ENCODE measurements at places on chromosomes 6 and 20.

DNA sequence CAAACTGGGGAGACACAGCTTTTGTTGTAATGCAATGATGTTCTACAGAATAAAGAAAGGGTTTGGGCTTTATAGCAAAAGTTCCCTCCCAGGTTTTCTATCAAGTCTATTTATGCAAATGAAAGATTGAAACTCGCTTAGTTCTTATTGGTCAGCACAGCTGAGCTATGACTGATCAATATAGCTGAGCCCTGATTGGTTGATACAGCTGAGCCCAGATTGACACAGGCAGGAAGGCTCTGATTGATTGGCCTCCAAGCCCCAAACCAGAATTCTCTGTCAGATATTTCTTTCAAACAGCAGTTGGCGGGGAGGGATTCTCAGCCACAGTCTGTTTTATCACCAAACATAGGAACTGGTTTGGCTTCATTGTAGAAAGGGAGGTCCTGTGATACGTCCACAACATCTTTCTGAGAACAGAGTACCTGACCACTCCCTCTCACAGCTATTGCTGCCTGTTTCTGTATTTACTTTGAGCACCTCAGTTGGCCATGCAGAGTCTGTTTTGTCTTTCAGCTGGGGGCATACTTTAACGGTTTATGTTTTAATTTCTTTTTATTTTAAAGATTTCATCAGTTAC, 223.5 kb downstream of the PACRG start:
- no peak for DNase-seq

GRCh38 chr20:36299459-36299858, 6.7 kb upstream of the DLGAP4 start:
- no peak for DNase-seq

GRCh38 chr6:139931747-139932146, 557.3 kb upstream of the CITED2 start:
- peak; percentile 11 for DNase-seq

GRCh38 chr6:36751833-36752186, 54.2 kb downstream of the RAB44 start:
- DNase-seq, result no peak

- DNase-seq, result peak; percentile 56
Measured at GRCh38 chr6:44253307-44254101, 3.8 kb downstream of the SLC35B2 start.

GRCh38 chr6:121437851-121438651, 2.6 kb downstream of the GJA1 start:
- DNase-seq, result peak; percentile 77

DNA sequence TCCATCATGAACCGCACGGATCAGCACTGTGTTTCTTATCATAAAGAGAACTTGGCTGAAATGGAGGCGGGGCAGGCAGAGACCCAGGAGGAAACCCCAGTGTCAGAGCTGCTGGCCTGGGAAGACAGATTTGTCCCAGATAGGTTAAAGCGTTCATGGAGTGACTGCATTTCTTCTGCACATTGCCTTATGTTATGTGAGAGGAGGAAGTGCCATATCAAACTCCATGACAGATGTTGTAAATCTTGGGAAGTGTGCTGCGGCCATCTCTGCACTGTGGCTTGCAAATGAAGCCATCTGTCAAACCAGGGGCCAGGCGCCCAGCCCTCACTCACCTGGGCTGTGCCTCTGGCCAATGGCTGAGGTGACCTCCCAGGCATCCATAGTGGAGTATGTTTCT, 163.0 kb downstream of the SLC24A3 start:
- DNase-seq, result no peak

- DNase-seq, result no peak
Measured at GRCh38 chr6:66986940-66987339, 1279.9 kb upstream of the EYS start.

All from EH (cell line).